ENCODE measurements at places on chromosomes 7 and 10.
A peak's percentile ranks its signal among the peaks of the same experiment; 100 is the strongest.

DNA sequence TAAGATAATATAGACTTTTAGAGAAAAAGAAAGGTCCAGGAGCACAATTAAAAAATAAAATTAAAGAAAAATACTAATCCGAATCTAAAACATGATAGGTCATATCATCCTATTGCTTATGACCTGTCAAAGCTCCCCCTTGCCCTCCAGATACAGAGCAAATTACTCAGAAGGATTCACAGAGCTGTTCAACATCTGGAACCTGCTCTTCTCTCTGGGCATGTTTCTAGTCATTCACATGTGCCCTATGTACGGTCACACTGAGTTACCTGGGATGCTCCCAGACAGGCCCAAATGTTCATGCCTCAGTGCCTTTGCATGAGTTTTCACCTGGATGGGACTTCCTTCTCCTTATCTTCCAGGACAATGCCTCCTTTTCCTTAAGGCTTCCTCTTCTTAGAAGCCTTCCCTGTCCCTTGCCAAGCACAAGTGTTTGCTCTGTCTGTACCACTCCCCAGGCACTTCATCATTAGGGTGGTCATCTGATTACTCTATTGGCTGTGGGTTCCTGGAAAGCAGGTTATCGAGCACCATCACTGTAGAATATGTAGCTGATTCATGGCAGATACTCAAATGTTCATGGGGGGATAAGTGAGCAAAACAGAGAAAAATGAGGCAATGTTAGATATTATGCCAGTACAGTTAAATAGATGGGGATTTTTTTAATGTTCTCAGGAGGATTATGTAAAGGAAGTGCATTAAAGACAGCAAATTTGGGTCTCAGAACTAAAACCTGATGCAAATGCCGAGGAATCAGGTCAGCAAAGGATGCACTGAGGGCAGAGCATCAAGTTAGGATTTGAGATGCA lies 12.0 kb upstream of the AOAH start:
- no peak for DNase-seq

DNA sequence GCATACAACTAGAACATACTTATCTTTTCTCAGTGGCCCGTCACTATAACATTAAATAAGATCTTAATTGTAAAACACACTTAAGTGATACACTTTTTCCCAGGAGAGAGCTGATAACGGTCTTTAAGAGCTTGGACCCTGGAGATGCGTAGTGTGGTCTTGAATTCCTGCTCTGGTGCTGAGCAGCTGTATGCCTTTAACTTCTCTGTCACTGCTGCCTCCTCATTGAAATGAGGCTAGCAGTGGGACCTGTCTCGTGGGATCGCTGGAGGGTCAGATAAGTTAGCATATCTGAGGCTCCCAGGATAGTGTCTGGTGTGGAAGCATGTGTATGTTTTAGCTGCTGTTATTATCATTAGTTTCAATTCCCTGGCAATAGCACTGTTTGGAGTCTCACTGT lies 194.9 kb downstream of the SDK1 start:
- no peak for DNase-seq

DNA sequence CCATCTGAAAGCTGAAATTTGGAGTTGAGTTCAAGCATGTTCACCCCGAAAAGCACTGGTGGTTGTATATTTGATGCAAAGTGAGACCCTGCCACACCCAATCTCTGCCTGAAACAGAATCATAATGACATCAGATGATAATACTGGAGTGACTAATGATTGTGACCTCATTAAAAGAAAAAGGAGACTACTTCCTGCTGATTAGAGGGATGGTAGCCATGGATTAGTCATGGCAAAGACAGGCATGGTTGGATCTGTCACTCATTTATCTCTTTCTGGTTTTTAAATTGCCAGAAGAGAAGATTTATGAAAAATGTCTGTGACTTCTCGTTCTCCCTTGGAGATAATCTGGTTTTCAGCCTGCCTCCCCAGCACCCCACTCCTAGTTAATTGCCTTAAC lies 101.2 kb downstream of the BAMBI start:
- no peak for DNase-seq

DNA sequence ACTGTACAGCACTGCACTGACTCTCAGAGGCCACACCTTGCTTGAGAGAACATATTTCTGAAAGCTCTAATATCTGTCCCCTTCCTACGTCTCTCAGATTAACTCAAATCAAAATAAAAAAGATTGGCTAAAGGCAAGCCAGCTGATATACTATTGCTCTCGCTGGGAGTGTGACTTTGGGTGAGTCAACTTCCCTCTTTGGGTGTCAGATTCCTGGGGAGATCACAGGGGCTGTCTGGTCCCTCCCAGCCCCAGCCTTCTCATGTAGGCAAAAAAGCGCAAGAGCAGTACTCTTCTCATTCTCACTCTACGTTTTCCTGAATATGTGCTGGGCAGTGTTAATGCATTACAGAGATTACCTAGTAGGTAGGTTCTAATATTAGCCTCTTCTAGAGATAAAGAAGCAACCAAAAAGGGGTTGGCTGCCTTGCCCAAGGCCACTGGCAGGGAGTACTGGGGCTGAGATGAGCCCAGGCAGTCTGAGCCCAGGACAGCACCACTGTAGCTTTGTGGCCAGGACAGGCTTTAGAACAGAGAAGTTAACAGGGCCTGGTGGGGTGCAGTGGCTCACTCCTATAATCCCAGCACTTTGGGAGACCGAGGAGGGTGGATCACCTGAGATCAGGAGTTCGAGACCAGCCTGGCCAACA lies 9.1 kb upstream of the DENND2A start:
- no peak for DNase-seq

DNA sequence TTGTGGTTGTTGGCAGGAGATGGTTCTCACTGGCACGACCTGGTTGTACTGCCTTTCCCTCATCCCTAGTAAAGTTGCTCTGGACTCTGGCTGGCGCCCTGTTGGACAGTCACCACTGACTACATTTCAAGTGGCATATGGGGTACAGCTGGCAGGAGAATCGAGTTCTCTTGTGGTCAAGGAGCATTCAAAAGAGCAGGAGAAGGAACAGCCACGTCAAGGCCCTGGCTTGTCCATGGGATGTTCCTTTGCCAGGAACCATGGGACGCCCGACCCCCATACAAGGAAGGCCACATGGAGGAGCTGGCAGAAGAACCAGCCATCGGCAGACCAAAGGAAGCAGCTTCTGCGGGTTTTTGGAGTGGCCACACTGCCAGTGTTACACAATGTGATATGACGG lies 87.0 kb upstream of the SLC25A13 start:
- DNase-seq: no peak

GRCh38 chr7:80374321-80374720 lies 137.5 kb downstream of the GNAT3 start:
- no peak for DNase-seq

DNA sequence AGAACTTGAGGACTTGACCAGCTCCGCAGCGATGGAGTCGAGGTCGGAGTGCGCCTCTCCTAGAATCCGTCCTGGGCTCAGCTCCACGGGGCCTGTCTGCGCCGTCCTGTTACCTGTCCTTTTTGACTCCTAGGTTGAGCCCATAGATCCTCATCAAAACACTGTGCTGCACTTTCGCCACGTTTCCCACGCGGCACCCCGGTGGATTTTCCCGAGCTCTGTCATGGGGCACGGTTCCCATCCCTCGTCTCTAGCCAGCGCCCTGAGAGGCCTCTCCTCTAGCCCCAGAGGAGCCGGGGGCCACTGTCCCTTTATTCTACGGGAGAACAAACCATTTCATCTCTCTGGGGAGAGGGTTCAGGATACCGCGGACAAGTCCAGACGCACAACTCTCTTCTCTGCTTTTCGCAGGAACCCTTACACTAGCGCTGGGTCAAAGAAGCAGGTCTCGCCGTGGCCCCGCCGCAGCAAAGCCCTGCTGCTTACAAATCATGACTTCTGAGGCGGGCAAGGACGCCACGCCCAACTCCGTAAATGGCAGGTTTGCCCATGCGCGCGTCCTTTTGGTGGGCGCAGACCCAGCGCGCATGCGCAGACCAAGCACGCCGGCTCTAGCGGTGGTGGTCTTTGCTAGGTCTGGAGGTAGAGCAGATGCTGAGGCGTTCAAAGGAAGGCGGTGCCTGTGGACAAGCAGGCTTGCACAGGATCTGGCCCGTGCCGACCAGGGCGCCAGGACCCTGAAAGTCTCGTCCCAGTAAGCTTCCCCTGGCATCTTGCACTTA lies 10.3 kb upstream of the ANKRD7 start:
- DNase-seq: peak; percentile 64

DNA sequence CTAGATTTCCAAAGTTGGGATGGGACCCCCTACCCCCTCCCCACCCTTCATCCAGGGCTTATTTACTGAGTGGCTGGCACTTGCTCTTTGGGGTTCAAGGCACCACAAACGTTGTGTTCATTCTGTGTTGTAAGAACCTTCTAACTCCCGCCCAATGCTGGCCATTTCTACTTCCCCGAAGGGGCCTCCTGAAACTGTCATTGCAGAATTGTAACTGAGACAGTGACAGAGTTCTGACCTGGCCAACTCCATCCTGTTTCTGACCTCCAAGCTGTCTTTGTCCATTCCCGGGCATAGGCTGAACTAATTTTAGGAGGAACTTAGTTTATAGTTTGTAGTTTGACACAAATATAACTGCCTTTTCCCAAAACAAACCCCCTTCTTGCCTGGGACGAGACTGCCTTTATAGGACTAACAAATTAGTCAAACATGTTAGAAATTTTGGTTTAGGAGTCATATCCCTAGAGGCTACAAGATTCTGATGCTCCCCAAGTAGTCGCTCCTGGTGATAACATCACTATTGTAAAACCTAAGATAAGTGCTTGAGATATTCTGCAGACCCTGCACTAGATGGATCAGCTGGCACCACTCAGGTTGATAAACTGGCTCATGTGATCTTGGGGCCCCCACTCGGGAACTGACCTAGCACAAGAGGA lies 34.8 kb upstream of the ZMIZ2 start:
- DNase-seq: no peak

GRCh38 chr10:50600831-50601477 lies 22.8 kb downstream of the SGMS1 start:
- DNase-seq: no peak

GRCh38 chr10:14587540-14588083 lies 187.1 kb downstream of the FAM107B start:
- no peak for DNase-seq

- no peak for DNase-seq
Measured at GRCh38 chr10:95133997-95134396, 60.0 kb upstream of the ACSM6 start.

Data from colonic mucosa (tissue), 4 donors.